ENCODE measurements at places on chromosomes 4 and X.

GRCh38 chrX:47573341-47574075 lies 8.7 kb upstream of the TIMP1 start:
- DNase-seq, result peak; percentile 75

GRCh38 chrX:102765217-102765616 lies 44.7 kb downstream of the GPRASP3 start:
- peak; percentile 60 for DNase-seq

- no peak for DNase-seq
Observed at GRCh38 chr4:38930204-38930603, 62.6 kb downstream of the FAM114A1 start.

DNA sequence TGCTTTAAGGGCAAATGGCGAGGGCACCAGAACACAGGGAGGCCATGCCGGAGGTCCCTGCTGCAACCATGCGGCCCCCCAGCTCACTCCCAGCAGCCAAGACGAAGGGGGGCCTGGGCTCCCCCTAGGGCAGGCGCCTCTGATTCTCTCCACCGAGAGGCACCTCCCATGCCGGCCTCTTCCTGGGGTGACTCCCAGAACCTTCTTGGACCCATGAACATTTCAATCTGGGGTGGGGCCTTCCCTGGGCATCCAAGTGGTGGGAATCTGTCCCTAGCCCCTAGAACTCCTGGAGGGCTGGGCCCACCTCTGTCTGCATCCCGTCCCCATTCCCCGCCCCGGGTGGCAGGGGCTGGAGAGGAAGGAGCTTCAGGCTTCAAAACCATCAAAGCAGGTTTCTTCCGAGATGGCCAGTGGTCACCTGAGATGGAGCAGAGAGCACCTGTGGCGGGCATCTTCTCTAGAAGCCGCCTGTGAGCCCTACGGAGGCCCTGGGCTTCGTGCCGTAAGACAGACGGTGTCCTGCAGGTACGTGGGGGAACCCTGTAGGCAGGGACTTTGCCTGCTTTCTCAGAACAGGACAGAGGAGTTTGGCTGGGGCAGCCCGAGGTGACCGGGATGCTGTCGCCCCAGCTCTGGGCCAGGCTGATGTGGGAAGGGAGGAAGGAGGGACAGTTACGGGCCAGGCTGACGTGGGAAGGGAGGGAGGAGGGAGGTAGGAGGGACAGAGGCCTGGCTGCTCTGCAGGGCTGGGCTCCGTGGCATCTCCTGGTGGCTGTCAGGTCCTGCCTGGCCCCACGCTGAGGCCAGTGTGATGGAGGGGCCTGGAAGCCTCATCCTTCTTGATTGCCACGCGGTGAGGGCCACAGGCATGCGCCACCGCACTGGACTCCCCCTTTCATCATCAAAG lies 6.8 kb upstream of the SLC25A6 start:
- DNase-seq, result no peak

GRCh38 chr4:145497199-145498149 lies 15.8 kb downstream of the SMAD1 start:
- no peak for DNase-seq

- DNase-seq, result no peak
Observed at GRCh38 chr4:85369703-85370380, 105.1 kb upstream of the ARHGAP24 start.

DNA sequence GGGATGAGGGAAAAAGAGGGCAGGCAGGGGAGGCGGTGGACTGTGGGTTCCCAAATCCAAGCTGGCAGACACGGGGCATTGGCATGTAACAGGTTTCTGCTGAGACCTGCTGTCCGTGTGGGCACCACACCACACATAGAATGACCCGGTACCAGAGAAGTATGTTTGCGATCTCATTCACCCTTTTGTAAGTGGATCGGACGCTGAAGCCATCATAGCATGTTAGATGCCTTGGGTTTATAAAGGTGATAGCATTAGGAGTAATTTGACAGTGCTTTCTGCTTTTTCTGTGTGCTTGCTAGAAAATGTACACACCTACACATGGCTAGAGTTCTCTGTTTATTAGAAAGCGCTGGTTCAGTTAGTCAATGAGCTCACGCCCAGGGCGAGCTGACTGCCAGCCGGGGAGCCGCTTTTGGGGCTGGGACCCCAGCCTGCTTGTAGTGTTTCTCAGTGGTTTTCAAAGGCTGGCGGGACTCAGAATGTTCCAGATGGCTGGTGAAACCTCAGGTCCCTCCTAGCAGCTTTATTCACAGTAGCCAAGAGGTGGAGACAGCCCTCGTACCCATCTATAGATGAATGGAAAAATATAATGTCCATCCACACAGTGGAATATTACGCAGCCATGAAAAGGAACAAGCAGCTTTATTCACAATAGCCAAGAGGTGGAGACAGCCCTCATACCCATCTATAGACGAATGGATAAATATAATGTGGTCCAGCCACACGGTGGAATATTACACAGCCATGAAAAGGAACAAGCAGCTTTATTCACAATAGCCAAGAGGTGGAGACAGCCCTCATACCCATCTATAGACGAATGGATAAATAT lies 579 bp downstream of the IL3RA start:
- no peak for DNase-seq

- DNase-seq, result no peak
Observed at GRCh38 chrX:51606446-51606845, 12.3 kb downstream of the CENPVL3 start.

DNA sequence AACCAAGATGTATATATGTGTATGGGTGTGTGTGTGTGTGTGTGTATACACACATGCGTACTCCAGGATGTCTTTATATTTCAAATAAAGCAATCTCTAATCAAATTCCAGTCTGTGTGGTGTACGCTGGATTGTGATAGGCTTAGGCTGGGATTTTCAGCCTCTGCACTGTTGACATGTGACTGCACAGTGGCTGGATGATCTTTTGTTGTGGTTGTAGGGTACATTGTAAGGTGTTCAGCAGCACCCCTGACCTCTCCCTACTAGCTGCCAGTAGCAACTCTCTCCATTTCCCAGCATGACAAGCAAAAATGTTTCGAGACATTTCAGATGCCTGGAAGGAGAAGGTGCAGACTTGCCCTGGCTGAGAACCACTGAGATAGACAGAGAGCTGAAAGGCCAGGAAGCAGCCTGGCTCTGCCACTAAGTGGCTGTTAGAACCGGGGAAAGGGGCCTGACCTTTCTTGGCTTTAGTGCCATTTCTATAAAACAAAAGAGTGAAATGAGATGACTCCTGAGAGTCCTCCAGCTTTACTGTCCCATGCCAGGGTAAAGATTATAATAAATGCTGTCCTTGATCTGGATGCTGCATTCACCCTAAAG lies 10.5 kb downstream of the PGM2 start:
- no peak for DNase-seq

DNA sequence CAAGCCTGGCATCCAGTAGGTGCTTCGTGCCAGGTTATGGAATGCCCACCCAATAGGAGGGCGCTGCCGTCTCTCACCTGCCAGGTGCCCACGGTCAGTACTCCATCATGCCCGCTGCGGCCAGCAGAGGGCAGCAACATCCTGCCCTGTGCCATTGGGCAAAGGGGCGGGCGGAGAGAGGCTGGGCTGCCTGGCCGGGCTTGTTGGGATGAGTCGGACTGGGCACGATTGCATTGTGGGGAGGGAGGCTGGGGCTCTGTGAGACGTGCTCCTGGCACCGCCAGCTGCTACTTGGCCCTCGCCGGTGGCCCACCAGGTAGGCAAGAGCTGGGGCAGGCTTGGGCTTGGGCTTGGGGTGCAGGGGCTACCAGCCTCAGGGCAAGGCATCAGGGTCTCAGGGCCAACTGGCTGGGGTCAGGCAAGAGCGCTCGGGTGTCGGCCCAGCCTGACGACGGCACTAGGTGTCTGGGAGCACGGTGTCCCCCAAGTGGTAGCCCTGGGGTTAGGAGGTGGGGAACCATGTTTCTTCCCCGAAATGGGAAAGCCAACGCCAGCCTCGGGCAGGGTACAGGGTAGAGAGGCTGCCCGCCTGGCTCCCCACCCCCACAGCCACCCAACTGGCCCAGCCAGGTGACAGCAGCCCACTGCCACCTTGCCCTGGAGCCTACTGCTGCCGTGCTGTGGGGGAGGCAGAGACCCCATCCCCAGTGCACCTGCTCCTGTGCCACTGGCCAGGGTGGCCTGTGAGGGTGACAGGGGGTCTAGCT lies at the start of gene PLXNB3:
PLXNB3 (plus strand) TSS at position 261 of the 767 bp plus-strand sequence. CDS start 1,287 bp downstream, outside the sequence.
- DNase-seq, result peak; percentile 84

- no peak for DNase-seq
Observed at GRCh38 chr4:101850698-101851097, 60.2 kb downstream of the BANK1 start.

GRCh38 chr4:8857766-8858700 lies 13.6 kb downstream of the HMX1 start:
- no peak for DNase-seq

DNA sequence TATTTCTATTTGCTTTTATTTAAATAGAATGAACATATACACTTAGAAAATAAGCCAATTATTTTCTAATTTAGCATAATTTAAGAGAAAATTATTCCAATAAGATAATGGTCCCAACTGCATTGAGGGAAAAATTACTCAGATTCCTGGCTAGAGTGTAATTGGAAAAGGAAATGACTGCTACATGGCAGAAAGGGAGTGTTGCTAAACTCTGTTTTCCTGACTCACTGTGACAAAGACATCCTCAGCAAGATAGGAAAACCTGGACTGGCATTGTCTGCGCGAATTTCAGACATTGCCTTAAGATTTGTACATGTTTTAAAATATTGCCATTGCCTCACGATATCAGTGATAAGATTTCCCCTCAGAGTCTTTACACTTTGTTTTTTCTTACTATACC lies 8.2 kb downstream of the TNIP3 start:
- peak; percentile 19 for DNase-seq
